ENCODE measurements at places on chromosomes 6 and 20.

DNA sequence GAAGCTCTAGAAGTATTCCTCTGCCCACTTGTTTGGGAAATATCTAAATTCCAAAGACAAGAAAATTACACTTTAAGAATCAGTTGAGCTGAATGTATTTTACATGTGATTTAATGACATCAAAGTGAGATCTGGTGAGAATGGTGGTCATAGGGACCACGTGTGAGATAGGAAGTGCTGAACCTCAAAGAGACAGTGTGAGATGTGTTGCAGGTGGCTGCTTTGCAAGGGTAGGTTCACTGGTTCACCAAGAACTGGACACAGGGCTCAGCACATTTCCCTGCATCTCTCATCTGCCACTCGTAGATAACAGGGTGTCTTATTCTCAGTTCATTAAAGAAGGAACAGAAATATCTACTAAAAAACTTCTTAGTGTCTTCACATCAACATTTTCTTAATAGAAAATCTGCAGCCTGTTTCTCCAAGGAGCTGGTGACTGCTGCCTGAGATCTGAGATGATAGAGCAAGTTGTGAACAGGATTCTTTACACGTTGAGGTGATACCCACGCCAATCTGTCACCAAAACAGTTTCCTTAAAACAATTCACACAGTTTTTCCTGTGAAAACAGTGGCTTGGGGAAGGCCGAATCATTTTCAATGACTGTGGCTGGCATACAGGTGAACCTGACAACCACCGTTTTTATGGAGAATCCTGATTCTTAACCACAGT is 7.2 kb downstream of the CCR6 start:
- no peak for DNase-seq

DNA sequence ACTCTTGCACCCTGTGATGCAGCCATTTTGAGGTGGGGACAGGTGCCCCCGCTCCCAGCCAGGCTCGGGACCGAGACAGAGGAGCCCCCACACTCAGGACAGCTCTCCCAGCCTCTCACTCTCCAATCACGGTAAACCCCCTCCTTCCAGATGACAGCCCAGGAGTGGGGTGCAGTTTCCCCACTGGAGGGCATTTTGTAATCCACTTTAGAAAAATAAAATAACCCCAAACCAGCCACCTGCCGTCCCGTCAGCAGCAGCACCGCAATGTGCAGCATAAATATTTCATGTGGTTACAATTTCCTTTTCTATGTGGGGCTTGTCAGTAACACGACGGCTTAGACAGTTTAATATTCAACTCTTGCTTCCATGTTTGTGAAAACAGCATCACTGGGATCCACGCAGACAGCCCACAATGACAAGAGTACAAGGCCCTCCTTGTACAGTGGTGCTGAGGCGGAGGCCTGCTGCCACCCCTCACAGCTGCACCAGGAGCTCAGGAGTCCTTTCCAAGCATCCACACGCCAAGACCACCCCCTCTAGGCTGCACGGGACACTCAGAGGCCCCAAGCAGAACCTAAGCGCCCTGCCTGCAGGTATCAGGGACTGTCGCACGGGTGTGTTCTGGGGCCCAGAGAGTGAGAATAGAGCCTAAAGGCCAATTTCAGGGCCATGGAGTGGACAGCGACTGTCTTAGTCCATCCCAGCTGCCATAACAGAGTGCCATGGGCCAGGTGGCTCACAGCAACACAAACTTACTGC is 116.7 kb downstream of the JPH2 start:
- no peak for DNase-seq

- no peak for DNase-seq
These were observed 5.9 kb downstream of the NHSL1 start for GRCh38 chr6:138493413-138493812.

- DNase-seq = no peak
These were observed 86.5 kb downstream of the QRSL1 start for GRCh38 chr6:106715922-106716321.

GRCh38 chr6:37190159-37190535 is 20.2 kb downstream of the PIM1 start:
- no peak for DNase-seq

GRCh38 chr20:22999756-23000155 is 35.4 kb upstream of the SSTR4 start:
- DNase-seq = no peak

DNA sequence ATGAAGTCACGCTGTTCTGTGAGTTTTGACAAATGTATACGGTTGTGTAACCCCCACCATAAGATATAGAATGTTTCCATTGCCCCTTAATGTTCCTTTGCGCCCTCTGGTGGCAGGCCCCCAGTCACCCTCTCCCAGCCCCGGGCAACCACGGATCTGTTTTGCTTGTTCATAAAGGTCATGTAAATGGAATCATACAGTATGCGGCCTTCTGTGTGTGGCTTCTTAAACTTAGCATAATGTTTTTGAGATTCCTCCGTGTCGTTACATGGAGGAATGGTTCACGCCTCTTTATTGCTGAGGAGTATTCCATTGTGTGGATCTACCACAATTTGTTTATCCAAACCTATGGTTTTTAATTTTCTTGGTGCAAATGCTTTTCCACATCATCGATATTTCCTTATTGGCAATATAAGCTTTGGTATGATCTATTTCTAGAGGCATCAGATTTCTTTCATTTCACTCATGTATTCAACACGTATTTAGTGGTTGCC is 28.4 kb downstream of the LYRM2 start:
- peak; percentile 56 for DNase-seq

- no peak for DNase-seq
These were observed 29.7 kb downstream of the SLC12A5 start for GRCh38 chr20:46058599-46059281.

DNA sequence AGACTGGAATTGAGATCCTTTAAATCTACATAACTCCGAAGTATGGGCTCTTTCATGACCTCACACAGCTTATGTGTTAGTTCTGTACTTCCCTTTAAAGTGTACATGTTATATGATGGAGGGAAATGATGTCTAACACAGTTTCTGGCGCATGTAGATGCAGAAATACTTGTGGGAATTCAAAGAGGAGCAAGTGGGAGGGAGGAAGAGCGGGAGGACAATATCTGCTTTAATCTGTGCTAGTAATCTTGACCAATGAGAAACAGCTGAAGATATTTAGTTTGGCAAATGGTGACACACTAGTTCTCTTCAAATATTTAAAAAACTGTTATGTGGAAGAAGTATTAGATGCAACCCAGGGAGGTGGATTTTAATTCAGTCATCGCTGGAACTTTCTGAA is 62.9 kb upstream of the PLEKHG1 start:
- no peak for DNase-seq

GRCh38 chr6:37289931-37290330 is 32.0 kb upstream of the TMEM217 start:
- no peak for DNase-seq

GRCh38 chr6:113690281-113691259 is 166.6 kb upstream of the MARCKS start:
- DNase-seq = no peak

GRCh38 chr20:38804682-38805501 is 605 bp upstream of the PPP1R16B start:
- DNase-seq = peak; percentile 71

- DNase-seq = no peak
These were observed 136.6 kb downstream of the GMDS start for GRCh38 chr6:2108700-2109306.

DNA sequence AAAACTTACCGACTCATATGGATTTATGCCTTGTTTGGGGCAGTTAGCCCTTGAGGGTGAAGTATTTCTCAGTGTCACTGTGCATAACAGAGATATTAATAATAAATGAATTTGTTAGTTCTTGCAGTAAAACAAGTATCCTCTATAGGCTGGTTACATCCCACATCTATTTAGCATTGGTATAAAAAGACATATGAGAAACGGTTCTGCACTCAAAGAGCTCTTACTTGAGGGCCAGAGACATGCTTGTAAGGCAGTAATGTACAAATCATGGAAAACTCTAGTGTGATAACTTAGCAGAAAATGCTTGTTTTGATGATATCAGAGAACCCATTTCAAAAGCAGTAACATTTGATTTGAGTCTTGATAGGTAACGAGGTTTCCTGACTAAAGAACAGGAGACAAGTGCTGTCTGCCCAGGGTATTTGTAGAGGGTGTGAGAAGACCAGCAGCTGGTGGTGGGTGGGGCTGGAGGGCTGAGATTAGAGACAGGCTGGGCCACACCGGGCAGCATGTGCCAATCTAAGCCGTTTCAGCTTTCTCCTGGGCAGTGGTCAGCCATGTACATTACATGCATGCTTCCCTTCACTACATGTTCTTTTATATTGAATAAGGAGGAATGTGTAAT is 46.3 kb downstream of the TULP4 start:
- DNase-seq = no peak

- DNase-seq = no peak
These were observed 15.4 kb downstream of the PLCB1 start for GRCh38 chr20:8147476-8147875.

GRCh38 chr6:110232450-110232849 is 52.2 kb downstream of the CDC40 start:
- no peak for DNase-seq

Data from activated CD4-positive, CD25-positive, alpha-beta regulatory T cell (primary cell).